Left renal cortex interstitium (tissue), 4 donors: ENCODE measurements at places on chromosomes 12 and 14. TPM values are rescaled to one million over a fixed set of nuclear protein-coding genes. Genes with fewer than 3 reads are reported as not detected.

DNA sequence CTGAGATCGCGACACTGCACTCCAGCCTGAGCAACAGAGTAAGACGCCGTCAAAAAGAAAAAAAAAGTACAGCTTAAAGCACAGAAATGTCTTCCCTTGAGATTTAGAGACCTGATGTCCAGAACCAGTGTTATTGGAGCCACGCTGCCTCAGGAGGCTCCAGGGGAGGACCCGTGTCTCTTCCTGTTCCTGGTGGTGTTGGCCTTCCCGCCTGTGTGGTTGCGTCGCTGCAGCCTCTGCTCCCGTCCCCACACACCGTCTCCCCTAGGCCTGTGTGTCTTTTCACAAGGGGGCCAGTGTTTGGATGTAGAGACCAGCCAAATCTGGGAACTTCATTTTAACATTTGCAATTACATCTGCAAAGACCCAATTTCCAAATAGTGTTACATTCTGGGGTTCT lies 8.6 kb upstream of the FBRSL1 start:
- no peak for DNase-seq

MYF6 gene
- 0.23 TPM for polyA plus RNA-seq

GRCh38 chr12:132327336-132328171 lies 1.8 kb downstream of the GALNT9 start:
- DNase-seq = no peak

HOXC6 gene
- 23.8 TPM for polyA plus RNA-seq

RPL10L gene
- 0.25 TPM for polyA plus RNA-seq

PTPRQ gene
- polyA plus RNA-seq = 32.7 TPM

DNA sequence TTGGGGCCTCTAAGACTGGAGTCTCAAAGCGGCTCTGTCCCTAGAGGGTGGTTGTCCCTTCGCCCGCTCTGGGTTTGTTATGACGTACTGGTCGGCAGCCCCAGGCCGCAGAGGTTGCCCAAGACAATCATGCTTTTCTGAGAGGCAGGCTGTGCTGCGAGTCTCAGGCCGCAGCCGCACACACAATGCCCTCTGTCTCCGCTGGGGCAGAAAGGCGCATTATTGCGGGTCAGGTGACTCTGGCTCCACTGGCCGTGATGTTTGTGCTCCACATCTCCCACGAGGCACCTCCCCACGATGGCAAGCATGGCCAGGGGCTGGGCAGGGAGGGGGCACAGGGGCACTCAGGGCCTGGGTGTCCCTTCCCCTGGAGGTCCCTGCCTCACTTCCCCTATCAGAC lies 21.0 kb upstream of the PLEKHG3 start:
- no peak for DNase-seq

SYNDIG1L gene
- 0.21 TPM for polyA plus RNA-seq

AICDA gene
- 0.32 TPM for polyA plus RNA-seq

- no peak for DNase-seq
These were observed 29.6 kb downstream of the CRADD start for GRCh38 chr12:93706824-93707223.

DNA sequence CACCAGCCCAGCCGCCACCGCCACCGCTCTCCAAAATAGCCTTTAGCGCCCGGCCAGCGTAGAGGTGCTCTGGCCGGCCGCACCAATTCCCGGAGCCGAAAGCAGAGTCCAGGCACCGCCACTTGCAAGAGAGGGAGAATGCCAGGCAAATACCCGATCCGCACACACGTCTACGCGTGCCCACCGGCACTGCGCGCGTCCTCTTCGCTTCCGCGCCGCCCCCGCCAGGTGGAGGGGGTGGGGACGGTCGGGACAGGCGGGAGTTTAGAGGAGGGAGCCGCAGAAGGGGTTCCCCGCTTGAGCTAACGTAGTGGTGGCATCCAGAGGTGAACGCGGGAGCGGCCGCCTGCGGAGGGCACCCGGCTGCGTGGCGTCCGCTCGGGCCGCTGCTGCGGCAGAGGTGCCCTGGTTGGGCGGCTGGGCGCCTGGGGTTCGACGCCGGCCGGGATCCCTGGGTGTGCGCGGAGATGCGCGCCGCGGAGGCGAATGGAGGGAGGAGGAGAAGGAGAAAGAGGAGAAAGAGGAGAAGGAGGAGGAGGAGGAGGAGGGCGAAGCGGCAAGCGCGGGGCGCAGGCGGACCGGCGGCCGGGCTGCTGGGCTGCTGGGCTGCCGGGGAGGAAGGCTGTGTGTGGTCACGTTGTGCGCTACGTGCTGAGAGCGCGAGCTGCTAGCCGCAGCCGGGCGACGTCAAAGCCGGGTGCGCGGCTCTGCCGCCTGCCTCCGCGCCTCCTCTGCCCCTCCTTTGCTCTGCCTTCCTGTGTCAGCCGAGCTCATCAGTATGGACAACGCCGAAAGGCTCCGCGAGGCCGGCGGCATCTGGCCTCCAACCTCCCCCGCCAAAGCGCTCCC lies at the start of gene MDGA2:
MDGA2 (minus strand) TSS at position 140 of the 849 bp plus-strand sequence.
- DNase-seq = peak; percentile 13

GRCh38 chr12:75954041-75954440 lies 77.5 kb downstream of the PHLDA1 start:
- no peak for DNase-seq

DNA sequence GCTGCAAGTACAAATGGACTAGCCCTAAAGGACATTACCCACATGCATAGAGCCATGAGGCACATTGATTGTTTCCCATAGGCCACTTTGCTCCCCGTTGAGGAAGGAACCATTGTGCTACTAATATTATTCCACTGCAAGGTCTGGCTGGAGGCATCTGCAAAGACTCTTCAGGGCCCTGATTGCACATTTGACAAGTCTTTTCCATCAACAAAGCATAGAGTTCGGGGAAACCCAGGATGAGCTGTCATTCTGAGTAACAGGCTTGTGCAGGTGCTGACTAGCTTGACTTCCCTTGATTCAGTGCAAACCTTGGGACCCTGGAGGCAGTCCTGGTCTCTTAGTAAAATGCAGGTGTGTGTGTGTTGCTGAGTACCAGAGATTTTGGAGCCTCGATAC lies 73.8 kb downstream of the SUSD6 start:
- no peak for DNase-seq

RITA1 gene
- polyA plus RNA-seq = 19.4 TPM
